ENCODE measurements at places on chromosomes 2 and 18.

DNA sequence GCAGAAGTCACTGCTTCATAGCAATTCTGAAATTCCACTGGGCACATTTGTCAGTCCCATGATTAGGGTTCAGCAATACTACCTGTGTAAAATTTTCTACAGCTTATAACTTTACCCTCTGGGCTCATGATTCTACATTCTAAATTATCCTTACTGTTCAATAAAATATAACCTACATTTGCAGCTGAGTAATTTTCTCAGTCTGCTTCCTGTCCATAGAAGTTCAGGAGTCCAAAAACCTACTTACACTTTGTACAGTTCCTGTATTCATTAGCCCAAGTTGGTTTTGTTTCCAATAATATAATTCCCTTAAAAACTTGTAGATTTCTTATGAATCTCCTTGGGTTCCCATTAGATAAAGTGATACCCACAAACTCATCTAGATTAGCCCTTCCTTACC is 295.3 kb downstream of the SP3 start:
- DNase-seq = no peak

DNA sequence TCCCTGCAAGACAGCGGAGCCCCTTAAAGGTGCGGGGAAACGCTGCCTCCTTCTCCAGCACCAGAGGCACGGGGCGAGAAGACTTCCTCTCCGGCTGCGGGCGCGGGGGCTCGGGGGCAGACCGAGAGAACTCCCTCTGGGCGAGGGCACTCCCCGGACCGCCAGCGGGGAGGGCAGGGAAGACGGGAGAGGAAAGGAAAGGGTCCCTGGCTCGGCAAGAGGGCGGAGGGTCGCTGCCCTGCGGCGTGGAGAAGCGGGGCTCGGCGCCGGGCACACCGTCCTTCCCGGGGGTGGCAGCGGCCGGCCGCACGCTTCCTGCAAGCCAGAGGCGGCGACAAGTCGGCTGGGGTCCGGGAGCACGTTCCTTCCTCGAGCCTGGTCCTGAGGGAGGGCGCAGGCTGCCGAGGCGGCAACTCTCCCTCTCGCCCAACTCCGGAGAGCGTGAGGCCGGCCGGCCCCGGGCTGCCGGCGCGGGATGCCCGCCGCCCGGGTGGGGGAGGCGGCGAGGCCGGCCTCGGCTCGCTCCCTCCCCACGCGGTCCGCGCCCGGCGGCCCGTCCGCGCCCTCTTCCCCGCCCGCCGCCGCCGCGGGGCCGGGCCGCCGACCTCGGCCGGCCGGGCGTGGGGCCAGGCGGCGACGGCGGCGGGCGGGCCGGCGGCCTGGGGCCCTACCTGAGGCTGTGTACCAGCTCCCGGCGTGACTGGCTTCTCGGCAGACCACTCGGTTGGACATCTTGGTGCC is 1.1 kb downstream of the MEMO1 start:
- peak; percentile 66 for DNase-seq

DNA sequence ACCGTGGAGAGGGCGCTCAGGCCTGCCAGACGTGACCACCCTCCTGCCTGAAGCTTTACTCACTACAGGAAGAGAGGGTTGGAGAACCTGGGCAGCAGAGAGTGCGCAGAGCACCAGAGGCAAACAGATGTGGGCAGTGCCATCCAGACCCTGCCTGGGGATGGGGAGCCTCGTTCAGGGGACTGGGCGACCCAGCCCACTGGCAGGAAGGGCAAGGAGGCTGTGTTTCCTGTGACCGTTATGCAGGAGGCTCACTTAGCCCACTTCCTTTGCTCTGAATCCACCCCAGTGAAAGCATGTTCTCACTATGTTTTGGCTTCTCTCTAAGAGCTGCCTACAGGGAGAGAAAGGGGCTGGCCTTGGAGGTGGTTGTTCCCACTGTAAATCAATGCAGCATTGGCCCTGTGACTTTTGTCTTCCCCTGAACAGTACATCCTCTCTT is 23.0 kb upstream of the ACKR3 start:
- no peak for DNase-seq

DNA sequence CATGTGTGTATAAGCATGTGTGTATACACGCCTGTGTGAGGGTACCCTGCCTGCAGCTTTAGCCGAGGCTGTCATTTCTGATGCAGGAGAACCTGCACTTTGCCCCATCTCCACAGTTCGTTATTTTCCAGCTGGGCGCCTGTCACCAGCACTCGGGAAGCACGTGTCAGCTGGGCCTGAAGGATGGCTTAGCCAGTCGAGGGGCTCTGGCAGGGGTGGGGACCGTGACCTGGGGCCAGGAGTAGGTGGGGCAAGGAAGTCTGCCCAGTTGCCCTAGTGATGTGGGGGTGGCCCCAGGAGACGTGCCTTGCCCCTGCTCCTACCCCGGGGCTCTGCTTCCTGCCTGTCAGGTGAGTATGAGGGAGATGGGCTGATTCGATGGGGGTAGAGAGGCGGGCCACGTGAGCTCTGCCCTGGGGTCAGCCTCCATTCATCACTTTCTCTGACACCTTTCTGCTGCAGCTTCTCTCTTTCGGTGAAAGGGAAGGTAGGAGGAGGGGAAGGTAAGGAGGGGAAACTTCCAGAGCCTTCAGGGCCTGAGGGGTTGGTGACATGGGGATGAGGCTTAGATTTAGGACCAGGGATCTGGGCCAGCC is 130.6 kb upstream of the SKOR2 start:
- no peak for DNase-seq

GRCh38 chr18:47883771-47884413 is 46.6 kb downstream of the SMAD2 start:
- no peak for DNase-seq

- DNase-seq = no peak
Measured at GRCh38 chr18:62329691-62330454, 4.8 kb downstream of the TNFRSF11A start.

DNA sequence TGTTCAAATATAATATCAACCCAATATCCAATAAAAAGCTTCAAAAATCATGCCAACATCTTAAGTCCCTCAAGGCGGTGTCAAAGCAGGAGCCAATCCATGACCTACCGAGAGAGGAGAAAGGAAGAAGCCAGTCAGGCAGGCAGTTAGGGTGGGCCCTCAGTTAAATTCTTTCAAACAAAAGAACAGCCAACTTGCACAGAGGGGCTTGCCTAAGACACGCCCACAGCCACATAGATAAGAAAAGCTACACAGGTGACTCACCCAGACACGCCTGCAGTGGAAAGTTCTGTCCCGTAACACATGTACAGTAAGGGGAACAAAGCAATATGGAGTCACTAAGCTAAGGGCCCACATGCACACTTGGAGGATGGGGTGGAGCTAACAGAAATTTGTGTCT is 61.3 kb downstream of the SP110 start:
- no peak for DNase-seq

DNA sequence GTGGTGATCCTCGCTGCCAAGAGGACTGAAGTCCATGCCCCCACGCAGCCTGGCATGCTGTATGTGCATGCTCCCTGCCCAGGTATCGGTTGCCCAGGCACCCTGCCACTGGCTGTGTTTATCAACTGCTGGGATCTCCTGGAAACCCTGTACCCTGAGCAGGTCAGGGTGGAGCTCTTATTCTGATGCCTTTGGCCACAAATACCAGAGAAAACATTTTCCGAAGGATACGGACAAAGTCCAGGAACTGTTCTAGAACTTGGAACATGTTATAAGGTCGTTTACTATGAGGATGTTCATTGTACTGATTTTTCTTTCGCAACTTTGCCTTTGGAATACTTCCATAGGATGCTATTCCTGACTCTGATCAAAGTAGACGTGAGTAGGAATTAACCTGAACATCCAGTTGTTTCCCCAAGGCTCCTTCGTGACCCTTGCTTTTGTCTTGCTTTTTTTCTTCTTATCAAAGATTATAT is 55.2 kb downstream of the TMEM17 start:
- DNase-seq = no peak

DNA sequence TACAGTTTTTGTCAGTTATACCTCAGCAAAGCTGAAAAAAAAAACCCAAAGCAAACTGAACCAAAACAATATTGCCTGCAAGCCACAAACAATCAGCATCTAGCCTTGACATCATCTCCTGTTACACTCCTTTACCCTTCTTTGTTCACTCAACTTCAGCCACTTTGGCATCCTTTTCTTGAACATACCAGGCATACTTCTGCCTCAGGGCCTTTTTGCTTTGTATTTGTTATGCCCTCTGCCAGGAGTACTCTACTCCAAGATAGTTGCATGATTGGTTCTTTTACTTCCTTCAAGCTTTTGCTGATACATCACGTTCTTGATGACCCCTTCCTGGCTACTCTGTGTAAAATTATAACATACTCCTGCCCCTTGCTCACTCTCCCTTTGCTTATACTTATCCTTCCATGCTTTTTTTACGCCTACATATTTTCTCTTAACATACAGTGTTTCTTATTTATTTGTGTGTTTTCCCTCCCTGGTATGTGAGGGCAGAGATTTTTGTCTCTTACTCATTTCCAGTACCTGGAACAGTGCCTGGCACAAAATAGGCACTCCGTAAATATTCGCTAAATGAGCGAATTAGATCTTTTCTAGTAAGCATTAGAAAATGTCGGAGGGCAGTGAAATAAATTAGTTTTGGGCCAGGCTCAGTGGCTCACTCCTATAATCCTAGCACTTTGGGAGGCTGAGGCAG is 12.7 kb downstream of the ABI2 start:
- DNase-seq = no peak

- DNase-seq = no peak
Measured at GRCh38 chr2:225472161-225472560, 72.7 kb downstream of the NYAP2 start.

DNA sequence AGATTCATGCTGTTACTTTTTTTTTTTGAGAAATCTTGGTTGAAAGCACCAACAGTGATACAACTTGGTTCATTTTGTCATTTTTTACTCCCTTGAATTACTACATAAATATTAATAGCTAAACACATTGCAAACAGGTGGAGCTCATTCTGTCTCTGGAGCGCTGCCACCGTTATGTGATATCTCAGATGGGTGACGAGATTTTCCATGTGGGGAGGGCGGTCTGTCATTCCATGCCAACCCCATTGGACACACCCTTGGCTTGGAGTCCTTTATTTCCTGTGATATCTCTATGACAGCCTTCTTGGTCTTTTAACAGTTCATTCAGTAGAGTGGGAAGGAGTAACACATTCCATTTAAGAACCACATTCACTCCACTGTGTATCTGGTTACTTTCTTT is 794.8 kb downstream of the SATB2 start:
- DNase-seq = no peak

DNA sequence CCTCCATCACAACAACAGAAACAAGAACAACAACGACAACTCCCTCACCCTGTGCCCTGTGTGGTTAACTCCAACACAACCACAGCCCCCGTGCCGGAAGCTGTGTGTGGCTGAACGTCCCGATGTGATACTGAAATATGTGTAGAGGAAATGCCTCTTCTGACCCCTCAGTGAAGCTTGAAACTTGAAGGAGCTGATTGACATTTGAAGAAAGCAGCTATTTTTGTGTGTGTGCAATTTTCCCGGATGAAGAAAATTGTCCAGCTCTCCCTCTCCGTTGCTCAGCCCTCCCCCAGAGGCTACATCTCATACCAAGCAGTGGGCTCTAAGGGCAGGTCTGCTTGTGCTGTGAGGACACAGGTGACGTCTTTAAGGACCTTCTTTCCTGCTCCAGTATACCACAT is 173.8 kb downstream of the ICOS start:
- DNase-seq = no peak

GRCh38 chr2:225272173-225272572 is 127.3 kb upstream of the NYAP2 start:
- DNase-seq = no peak

DNA sequence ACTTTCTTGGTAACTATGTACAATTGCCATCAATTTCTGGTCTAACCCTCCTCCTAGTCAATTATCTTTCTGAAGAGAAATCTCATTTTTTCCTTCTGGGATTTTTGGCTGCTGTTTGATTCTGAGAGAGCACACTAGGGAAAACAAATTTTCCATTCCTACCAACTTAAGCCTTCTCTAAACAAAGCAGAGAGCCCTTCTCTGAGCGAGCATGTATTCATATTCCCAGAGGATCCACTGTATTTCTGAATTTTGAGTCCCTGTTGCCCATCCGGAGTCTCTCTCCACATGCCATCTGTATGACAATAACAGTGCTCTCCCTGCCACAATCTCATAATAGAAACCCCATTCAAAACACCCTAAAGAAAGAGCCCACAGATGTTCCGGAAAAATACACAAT is 78.5 kb downstream of the MAIP1 start:
- no peak for DNase-seq

DNA sequence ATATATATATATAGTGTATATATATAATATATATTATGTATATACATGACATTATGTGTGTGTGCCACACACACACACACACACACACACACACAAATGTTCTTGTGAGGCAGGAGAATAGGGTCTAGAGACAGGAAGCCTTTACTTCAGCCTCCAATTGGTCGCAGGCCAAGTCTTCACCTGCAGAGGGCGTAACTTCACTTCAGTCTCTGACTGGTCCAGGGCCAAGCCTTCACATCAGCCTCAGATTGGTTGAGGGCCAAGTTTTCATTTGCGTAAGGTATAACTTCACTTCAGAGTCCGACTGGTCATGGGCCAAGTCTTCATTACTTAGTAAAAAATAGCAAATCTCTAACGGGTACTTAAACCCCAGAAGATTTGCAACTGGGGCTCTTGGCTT is 13.2 kb upstream of the SS18 start:
- no peak for DNase-seq

- DNase-seq = no peak
Measured at GRCh38 chr18:13300029-13300428, 81.5 kb downstream of the LDLRAD4 start.

DNA sequence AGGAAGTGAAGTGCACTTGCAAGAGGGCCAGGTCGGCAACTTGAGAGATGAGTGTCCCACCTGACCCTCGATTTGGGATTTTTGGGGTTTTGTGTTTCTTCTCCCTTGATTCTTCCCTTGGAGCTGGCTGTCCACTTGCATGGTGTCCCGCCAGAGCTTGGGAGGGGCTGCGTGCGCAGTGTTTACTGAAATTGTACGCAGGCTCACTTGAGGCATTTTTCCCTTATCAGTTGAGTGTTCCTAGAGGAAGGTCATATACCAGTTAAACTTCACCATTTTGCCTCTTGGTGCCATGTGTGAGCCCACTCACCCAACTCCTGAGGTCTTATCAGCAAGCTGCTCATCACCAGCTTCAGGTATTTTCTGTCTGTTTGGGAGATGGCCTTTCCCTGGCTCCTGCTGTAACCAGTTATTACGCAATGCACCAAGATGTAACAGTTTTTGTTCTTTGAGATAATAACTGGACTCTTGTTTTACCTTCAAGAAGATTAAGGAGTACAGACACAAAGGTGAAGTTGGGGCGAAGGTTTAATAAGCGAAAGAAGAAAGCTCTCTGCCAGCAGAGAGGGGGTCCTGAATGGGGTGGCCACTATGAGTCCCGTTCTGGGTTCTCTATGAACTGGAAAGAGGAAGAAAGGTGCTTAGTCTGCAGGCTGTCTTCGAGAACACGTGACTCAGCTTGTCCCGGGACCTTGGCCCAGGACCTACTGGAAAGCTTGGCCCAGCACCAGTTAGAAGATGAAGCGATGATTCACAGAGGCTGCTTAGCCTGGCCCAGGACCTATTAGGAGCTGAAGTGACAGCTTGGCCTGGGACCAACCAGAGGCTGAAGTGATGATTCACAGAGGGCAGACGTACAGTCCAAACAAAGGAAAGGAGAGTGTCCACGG is 21.5 kb upstream of the TXNL4A start:
- DNase-seq = no peak

GRCh38 chr18:44654573-44654972 is 26.1 kb upstream of the SETBP1 start:
- no peak for DNase-seq

- DNase-seq = no peak
Measured at GRCh38 chr2:122150524-122151280, 395.3 kb downstream of the TSN start.

- DNase-seq = no peak
Measured at GRCh38 chr2:138395565-138396306, 105.8 kb upstream of the SPOPL start.

- no peak for DNase-seq
Measured at GRCh38 chr2:100425107-100425506, 7.6 kb upstream of the CHST10 start.

Data from ecto neural progenitor cell (in vitro differentiated cells).